Cortex of kidney (tissue), 1 donor: ENCODE measurements at places on chromosomes 4 and X.

DNA sequence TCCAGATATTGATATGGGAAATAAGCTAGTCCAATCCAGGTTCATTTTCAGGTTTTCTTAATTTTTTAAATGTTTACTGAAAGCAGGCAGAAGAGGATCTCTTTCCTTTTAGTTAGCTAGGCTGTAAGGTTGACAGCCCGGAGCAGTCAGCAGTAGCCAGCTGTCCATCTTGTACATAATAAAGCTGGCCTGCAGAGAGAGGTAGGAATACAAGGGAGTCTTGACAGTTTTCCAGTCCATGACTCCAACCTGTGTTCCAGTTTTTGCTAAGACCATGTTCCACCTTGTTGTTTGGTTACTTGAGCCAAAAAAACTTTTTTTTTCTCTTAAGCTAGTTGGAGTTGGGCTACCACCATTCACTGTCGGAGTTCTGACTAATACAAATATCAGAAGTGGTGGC, 402.7 kb upstream of the TEX13C start:
- DNase-seq, result no peak

GRCh38 chrX:137479386-137479785, 86.5 kb upstream of the ZIC3 start:
- DNase-seq, result no peak

DNA sequence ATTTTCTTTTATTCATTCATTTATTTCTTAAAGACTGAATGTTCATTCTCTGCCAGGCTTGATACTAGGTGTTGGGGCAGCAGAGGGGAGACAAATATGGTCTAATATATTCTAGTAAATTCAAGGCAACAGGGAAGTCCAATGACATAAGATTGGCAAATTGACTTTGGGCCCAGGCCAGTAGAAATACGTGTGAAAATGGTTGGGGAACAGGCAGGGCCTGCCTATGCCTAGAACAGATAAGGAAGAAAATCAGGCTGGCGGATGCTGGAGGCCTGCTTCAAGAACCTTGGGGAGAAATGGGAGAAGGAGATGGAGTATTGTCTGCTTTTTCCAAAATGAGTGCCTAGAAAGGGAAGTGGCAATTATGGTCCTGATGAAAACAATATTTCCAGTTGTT, 108.6 kb downstream of the RTL5 start:
- DNase-seq, result no peak

DNA sequence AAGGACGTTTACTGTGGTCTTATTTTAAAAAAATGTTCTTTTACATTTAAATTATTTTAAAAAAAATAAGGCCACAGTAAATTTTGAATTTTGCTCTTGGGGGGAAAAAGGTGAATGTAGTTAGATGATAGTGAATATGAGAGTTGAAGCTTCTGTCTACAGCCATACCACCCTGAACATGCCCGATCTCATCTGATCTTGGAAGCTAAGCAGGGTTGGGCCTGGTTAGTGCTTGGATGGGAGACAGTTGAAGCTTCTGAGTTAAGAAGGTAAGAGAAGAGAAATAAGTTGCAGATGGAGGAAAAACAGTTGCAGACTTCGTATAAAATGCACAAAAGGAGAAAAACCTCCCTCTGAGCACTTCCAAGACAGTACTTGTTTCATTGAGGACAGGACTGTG, 115.6 kb upstream of the NR3C2 start:
- no peak for DNase-seq

DNA sequence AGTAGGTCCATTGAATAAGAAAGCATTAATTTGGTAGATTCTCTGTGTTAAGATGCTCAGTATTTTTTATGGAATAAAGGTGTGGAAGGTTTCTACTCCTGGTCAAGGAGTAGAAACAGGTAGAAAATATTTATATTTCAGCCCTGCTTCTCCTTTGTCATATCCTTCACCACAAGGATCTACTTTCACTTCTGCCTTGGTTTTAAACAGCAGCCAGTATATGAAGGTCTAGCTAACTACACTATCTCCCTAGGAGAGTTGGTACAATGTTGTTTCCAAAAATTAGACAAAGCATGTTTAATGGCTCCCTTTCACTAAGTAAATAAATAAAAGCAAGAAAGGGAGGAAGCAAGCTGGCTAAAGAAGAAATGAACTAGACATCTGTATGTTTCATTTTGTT, 44.6 kb upstream of the GYPA start:
- DNase-seq, result no peak

- DNase-seq, result no peak
These were observed 76.7 kb upstream of the TMEM150C start for GRCh38 chr4:82638479-82638878.

DNA sequence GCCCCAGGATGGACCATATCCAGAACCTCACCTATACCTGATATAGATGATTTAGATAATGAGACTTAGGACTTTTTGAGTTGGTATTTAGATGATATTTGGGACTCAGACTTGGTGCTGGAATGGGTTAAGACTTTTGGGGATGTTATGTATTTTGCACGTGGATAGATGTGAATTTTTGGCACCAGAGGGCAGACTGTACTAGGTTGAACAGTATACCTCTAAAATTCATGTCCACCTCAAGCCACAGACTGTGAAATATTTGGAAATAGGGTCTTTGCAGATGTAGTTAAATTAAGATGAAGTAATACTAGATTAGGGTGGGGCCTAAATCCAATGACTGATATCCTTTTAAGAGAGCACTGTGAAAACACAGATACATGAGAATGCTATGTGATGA, 15.6 kb downstream of the RBM41 start:
- no peak for DNase-seq

DNA sequence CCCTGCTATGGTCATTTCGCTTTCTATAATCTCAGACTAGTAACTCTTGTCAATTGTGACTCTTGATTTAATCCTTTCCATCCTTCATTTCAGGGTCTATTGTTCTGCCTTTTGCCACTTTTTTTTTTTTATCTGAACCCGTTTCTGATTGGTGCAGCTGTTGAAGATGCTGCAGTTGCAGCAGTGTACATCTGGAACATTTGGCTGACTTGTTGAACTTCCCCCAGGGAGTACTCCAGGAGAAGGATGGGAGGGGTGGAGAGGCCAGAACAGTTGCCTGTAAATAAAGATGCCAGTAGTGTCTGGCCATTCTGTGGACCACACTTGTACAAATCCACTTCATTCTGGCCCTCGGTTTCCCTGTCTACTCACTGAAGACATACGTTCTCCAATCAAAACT, 1.0 kb upstream of the EDA start:
- DNase-seq, result no peak

DNA sequence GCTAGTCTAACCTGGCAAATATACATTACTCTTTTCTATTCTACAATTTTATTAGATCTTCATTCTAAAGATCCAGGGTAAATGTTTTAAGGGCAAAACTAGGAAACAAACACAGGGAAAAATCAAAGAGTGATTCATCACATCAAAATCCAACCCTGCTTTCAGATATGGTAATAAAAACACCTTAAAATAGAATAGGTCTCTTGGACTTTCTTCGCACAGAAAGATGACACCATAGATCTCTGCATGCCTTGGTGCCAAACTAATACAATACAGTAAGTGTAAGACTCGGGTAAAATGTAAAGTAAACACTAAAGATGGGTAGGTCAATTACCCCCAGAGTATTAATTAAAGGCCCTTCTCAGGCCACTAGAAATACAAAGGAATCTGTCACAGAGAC, 34.2 kb downstream of the LDB2 start:
- no peak for DNase-seq

GRCh38 chrX:76183289-76184049, 10.6 kb downstream of the PBDC1 start:
- no peak for DNase-seq

GRCh38 chrX:111040377-111041017, 55.5 kb upstream of the PAK3 start:
- DNase-seq, result no peak

GRCh38 chrX:102745857-102746584, 25.5 kb downstream of the GPRASP3 start:
- DNase-seq, result no peak

GRCh38 chr4:148216866-148217814, 225.1 kb downstream of the NR3C2 start:
- DNase-seq, result no peak

- no peak for DNase-seq
These were observed 13.9 kb downstream of the OFD1 start for GRCh38 chrX:13748486-13748885.

DNA sequence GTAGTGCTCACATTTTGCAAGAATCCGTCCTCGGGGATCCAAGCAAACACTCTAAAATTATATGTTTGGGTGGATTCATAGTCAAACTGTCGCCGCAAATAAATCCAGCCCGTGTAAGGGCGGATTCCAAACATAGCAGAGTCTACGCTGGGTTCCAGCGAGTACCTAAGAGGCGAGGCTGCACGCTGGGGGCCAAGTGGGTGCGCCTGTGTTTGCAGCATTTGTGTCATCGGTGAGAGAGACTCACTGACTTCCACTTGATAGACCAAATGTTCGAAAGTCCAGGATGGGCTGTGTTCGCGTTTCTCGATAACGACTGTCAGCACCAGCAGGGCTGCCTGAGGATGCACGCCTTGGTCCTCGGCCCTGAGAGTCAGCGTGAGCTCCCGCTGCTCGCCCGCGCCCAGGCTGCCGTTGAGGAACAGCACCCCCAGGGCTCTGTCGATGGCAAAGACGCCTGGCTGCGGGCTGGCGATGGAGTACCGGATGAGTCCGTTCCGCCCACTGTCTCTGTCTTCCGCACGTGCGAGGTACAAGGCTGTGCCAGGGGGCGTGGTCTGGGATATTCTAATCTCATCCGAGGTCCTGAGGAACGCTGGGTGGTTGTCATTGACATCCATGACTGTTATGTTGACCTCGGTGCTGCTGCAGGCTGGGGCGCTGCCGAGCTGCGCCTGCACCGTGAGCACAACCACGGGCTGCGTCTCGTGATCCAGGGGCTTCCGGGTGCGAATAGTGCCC, 158.7 kb downstream of the DCHS2 start:
- DNase-seq, result no peak

DNA sequence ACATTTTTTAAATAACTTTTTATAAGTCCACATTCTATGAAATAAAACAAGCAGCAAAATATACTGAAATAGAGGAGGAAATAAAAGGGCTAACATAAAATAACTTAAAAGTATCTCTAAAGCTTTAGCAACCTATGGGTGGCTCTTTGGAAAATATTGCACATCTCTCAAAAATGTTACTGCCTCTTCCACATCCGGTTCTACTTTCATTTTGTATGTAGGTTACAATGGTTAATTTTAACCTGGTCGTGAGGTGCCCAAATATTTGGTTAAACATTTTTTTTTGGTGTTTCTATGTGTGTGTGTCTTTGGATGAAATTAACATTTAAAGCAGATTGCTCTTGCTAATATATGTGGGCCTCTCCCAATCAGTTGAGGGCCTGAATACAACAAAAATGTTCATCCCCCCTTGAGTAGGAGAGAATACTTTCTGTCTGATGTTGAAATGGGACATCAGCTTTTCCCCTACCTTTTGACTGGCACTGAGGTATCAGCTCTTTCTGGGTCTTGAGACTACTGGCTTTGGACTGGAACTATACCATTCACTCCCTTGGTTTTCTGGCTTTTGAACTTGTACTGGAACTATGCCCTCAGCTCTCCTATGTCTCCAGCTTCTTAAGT, 353.0 kb downstream of the ADAM29 start:
- no peak for DNase-seq

- DNase-seq, result no peak
These were observed 22.5 kb downstream of the RWDD4 start for GRCh38 chr4:183636503-183636902.

DNA sequence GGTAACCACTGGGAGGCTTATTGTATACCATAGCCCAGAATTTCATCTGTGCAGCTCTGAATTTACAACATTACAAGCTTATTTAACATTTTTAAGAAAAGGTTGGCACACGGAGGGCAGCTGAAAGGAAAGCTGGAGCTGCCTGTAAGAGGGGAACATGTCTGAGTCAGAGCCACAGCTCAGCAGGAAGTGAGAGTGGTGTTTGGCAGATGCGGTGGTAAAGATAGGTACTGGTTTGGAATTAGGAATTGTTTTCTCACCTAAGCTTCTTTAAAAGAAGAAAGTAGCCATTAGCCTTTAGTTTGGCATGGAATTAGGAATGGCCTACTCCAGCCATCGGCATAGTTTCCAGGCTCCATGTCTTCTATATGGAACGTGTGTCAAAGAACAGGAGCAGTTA, 172.5 kb upstream of the ANXA3 start:
- no peak for DNase-seq

GRCh38 chr4:131551306-131551705, 1597.8 kb upstream of the PCDH10 start:
- DNase-seq, result no peak

DNA sequence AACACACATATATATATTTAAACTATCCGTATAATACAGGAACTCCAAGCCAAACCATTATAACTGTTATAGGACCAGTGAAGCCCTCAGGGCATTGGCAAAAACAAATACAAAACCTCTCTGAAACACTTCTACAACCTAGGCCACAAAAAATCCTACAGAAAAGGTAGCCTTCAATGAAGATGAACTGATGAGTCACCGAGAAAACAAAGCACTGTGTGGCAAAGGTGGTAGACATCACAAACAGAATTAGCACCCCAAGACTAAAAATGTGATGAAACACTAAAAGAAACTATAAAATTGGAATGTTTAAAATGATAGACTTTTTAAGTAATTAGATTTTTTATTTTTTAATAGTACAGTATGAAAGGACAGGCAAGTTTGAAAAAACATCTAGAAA, 5.5 kb upstream of the HSPA4L start:
- no peak for DNase-seq

- DNase-seq, result no peak
These were observed 11.1 kb downstream of the MAEA start for GRCh38 chr4:1300466-1301455.

DNA sequence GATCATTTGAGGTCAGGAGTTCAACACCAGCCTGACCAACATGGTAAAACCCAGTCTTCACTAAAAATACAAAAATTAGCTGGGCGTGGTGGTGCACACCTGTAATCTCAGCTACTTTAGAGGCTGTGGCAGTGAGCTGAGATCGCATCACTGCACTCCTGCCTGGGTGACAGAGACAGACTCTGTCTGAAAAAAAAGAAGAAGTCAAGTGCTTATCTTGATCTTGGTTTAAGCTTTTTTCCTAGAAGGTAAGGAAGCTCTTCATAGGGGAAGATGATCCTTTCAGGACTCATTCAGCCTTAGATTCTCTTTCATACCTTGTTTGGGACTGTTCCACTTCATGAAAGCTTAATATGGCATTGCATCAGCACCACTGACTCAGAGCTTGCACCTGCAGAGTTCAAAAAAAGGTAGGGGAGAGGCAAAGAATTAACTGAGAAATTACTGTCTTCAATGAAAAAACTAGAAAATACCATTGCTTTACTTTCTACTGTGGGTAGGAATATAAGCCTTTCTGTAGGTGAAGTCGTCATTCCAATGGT, 70.8 kb upstream of the EPGN start:
- DNase-seq, result no peak
